ENCODE measurements at places on chromosomes 5 and 9.
A peak's percentile ranks its signal among the peaks of the same experiment; 100 is the strongest.

DNA sequence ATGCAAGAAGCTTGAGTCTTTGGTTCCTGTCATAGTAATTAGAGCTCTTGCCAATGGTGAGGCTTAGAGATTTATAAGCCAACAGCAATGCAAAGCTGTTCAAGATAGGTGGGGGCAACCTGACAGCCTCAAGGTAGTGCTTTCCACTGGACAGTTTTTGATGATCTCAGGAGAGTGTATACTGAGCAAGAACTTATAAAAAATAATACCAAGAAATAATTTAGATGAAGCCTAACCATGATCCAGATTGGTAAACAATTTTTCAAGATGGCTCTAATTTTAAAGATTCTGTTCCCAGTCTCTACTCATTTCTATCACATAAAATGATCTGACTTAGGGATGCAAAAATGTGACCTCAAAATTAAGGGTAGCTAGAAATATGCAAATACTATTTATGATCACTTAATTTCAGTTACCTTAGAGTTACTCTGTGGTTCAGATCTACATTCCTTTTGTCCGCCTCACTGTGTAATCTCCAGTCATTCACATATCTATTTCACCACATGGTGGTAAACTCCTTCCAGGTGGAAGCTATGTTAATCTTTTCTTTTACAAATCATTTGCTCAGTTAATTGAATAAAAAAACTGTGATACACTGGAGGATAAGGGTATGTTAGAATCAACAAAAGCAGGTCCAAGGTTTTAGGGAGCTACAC lies 1228.0 kb upstream of the C9orf72 start:
- peak; percentile 1 for DNase-seq

DNA sequence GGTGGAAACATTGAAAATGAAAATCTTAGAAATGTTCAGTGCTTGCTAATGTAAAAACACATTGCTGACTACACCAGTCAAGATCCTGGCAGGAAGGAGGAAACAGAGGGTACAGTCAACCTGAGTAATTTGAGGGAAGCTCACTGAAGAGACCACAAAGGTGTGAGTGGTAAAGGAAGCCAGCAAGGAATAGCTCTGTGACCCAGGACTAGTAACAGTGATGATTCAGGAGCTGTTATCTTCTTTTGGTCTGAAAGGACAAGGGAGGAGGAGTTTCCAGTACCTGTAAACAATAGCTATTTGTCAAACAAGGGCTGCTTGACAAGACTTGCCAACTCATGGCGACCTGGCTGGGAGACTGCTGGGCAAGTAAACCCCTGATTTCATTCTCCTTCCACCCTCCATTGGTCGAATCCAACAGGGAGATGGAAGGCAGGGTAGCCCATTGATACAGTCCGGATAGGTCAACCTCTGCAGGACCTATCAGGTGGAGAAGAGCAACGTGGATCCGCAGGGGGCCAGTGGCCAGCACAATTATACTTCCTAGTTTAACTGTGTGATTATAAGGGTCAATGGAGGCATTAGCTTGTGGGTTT lies 68.1 kb downstream of the MAMDC2 start:
- peak; percentile 51 for DNase-seq

DNA sequence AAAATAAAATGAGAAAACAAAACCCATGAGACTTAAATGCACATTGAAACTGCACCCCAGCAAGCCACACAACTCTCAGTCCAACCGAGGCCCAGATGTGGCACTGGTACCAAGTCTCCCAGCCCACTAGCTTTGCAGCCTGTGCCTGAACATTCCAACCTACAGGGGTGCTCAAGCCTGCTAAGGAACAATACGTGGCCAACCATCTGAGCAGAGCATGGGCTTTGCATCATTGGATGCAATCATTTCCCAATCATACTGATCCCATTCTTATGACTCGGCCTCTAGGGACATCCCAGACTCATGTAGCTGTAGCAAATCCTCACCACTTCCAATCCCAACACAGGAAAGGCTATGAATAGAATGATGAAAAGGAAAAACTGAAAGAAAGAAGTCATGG lies 297.2 kb downstream of the SPOCK1 start:
- no peak for DNase-seq

GRCh38 chr5:5686356-5686755 lies 263.9 kb downstream of the ICE1 start:
- no peak for DNase-seq

DNA sequence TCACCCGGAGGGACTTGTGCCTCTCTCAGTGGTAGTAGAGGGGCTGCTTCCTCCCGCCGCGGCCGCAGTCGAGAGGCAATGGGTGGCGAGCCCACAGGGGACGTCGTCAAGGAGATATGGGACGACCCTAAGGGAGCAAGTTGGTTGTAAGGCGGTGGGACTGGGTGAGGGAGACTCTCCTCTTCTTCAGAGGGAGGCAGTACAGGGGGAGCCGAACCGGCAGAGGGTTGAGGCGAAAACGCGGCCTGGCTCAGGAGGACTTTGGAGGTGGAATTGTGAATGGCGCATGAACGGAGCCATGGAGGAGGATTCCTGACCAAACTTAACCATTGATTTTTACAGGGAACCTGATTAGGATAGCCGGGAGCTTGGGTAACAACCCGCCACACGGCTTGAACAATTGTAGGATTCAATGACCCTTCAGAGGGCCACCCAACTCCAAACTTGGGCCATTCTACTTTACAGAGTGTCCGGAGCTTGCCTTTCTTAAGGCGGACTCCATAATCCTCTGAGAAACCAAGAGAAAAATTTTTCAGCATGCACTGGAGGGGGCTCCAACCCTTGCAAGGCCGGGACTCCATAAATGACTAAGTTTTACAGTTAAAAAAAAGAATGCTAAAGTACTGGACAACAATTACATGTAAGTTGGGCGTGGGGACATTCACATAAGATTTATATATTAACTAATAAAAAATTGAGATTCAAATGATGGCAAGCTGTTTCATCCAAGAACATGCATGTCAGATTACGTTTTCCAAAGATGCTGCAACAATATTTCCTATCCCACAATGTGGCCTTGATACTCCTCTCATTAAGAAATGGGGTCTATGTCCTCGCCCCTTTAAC lies 19.4 kb upstream of the RHOBTB3 start:
- DNase-seq, result no peak

Measured in DMS53 (cell line).